ENCODE measurements at places on chromosomes 6 and 20.

- DNase-seq, result no peak
These were observed 90.7 kb upstream of the SIRPA start for GRCh38 chr20:1804554-1804956.

GRCh38 chr6:92023410-92023966 lies 1395.9 kb downstream of the EPHA7 start:
- no peak for DNase-seq

DNA sequence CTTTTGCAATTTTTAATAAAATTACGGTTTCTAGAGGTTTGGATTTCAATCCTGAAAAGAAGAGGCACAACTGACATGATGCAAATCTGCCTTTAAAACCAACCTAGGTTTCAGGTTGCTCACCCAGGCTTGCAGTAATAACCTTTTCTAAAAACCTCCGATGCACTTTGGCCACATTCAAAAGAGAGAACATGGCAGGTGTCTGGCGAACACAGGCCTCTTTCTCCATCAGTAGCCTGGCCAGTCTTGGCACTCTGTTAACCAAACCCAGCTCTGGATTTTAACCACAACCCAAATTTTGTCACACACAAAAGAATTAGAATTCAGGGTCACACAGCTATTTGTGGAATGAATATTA lies 55.8 kb upstream of the MAFB start:
- no peak for DNase-seq

DNA sequence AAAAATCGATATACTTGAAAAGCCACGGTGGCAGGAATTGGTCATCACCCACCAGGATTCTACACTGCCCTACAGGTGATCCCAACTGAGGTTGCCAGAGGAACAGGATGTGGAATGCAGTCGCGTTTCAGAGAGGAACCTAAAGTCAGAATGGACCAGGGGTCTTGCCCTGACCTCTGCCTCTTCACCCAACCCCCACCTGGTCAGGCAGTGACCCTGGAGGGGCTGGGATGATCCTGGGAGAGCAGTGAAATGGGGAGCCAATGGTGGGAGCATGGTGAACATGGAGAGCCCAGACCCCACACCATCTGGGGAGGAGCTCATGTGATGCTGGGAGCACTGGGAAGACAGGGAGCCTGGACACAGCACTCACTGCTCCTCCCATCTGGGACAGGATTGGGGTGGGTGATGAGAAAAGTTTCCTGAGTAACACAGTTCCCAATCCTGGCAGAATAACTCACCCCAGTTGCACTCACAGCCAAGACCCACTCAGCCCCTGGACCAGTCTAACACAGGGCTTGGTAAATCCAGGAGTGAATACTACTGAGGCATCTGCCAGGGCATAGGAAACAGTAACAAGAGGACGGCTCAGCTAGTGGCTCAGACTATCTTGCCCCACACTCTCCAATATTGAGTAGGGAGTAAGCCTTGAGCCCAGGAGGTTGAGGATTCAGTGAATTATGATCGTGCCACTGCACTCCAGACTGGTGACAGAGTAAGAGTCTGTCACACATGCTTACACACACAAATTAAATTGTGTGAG lies 1.7 kb upstream of the ULBP2 start:
- DNase-seq, result no peak

DNA sequence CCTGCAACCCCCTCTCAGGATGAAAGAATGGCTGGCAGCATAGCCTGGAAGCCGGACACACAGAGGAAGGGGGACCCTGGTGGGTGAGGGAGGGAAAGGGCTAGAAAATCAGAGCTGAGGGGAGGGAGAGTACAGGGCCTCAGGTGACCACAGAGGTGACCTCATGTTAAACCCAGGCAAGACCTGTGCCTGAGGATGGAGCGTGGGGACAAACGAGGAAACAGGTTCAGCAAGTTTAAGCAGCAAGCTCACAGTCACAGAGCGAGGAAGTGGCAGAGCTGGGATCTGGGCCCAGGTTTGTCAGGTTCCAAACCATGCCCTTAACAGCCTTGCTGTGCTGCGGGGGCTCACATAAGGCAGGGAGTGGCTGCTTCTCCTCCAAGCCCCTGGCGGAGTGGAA lies 4.0 kb upstream of the BPI start:
- no peak for DNase-seq

DNA sequence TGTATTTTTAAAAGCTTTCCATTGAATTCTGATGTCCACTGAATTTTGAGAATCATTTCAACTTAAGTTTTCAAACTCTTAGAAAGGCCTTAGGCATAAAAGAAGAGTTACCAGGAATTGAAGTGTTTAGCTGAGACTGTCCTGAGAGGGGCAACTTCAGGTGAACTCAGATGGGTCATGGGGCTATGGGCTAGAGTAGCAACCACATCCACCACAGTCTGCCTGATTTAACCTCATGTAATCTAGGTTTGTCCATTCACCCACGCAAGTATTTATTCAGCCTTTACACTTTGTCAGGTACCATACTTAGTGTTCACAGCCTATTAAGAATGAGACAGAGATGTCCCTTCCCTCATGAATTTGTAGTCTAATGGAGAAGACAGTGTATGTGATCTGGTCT lies 501.0 kb downstream of the KIF16B start:
- no peak for DNase-seq

- DNase-seq, result no peak
These were observed 1.3 kb upstream of the PGC start for GRCh38 chr6:41748542-41748941.

DNA sequence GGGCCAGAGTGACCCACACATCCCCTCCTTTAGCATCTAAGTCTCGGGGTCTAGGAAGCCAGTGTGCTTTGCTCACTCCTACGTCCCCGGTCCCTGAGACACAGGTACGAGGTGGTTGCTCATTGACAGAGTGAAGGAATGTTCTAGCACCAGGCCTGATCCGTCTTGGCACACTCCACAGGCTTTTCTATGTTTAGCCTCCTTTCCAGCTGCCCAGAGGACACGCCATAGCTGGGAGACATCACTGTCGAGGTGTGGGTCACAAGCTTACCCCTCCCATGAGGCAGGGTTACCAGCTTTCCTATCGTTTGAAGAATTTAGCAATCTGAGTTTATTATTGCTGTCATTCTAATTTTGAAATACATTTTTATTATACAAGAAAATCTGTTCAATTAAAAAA lies 30.4 kb upstream of the IER3 start:
- no peak for DNase-seq

DNA sequence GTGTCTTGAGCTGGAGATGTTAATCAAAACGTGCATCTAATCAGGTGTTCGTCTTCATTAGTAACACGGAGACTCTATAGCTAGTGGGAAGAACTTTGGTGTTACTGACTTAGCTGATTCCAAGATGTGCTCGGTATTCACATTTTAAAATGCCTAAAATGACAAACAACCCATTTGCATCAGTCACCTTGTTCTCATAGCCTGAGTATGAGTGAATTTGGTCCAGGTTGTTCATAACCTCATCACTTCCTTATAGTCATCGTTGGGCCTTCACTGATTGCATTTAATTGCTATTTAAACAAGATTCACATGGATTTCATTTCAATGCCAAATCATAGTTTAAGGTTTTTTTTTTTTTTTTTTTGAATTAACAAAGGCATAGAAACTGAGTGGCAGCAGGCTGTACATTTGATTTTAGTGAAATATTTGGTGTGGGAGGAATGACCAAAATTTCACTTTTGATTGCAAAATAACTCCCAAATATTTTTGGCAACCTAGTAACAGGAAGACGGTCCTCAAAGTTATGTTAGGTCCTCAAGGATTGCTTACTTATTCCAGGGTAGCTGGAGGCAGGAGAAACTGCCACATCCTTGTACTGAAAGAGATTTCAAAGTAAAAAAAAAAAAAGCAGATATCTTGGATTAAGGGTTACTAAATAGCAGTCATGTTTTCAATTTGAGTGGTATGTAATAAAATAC lies 104.7 kb downstream of the JARID2 start:
- no peak for DNase-seq

- DNase-seq, result no peak
These were observed 66.6 kb upstream of the FAM184A start for GRCh38 chr6:119145111-119145510.

- DNase-seq, result no peak
These were observed 158.7 kb upstream of the RSPO3 start for GRCh38 chr6:126959765-126960164.

DNA sequence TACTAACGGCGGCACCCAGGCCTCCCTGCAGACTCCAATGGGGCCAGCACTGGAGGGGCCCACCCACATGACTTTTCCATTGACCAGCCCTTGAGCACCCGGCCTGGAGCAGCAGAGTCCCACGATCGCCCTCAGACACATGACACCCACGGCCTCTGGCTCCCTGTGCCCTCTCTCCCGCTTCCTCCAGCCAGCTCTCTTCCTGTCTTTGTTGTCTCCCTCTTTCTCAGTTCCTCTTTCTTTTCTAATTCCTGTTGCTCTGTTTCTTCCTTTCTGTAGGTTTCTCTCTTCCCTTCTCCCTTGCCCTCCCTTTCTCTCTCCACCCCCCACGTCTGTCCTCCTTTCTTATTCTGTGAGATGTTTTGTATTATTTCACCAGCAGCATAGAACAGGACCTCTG lies 26.1 kb upstream of the FANCE start:
- no peak for DNase-seq

DNA sequence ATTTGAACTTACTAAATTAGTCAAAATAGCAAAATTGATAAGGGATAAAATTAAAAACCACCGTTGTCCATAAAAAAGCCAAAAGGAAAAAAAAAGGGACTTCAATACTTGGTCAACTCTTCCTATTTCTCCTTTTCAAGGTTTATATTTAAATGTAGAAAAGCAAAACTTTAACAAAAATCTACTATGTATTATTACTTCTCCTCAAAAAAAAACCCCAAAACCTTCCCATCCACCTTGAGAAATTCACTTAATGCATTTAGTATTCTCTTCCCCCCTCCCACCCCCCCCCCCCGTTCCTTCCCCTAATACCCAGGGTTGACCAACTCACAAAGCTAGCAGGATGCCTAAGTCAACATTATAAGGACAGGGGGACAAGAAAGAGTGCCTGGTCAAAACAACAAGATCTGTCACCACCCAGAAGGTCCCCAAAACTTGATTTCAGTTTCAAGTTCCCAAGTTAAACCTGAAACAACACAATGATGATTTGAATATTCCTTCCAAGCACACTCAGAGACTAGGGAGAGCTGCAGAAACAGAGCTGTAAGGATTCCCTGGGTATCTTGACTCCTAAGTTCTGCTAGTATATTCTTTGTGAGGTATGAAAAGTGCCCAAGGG lies 14.6 kb downstream of the GMDS start:
- no peak for DNase-seq

DNA sequence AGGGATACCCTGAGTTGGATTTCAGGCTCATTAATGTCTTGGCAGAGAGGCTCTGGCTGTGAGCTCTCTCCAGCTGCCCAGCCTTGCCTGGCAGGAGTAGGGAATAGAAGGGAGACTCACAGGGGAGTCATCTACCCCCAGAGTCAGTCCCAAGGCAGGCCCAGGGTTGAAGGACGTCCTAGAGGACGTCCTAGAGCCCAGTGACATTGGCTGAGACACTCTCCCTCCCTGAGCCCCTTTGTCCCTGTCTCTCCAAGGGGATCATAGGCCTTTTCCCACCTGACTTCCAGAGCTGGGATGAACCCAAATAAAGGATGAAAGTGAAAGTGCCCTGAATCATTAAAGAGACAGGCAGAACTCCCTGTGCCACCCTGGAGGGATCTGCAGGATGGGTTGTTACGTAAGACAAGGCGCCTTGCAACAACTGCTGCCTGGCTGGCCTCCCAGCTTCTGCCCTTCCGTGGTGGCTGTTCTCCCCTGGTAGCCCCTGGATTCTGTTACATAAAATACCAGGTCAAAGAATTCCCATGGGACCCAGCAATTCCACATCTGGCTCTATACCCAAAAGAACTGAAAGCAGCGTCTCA lies 53.6 kb upstream of the SIRPA start:
- no peak for DNase-seq

- DNase-seq, result no peak
These were observed 84.5 kb upstream of the RIN2 start for GRCh38 chr20:19673575-19673974.

DNA sequence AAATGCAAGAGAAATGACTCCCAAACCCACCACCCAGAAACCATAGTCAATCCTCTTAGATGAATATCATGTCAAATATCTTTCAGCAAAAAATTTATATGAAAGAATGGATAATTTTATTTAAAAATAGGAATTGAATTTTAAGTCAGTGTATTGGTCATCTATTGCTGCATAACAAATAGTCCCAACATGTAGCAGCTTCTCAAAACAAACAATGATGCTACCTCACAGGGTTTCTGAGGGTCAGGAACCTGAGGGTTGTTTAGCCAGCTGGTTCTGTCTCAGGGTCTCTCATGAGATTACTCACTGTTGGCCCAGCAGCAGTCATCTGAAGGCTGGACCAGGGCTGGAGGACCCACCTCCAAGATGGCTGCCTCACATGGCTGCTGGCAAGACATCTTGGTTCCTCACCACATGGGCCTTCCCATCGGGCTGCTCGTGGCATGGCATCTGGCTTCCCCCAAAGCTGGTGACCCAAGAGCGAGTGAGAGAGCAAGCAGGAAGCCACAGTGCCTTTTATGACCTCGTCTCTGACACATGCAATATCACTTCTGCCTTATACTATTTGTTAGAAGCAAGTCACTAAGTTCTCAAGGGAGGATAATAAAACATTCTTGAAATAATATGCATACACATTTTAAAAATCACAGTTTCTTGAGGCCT lies 36.3 kb downstream of the BANF2 start:
- no peak for DNase-seq

DNA sequence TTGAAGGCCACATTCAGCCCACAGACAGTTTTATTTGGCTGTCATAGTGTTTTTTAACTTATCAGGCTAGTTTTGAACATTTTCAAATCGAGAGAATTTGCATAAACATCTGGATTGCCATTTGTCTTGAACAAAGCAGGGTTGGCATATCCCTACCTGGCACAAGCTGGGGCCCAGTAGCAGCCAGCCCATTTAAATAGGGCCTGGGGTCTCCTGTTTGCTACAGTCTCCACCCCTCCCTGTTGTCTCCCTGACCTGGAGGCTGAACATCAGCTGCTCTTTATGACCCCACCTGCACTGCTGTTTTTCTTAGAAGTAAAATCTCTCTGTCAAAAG lies 10.5 kb downstream of the BCAS4 start:
- no peak for DNase-seq

- no peak for DNase-seq
These were observed 130.8 kb downstream of the BTBD9 start for GRCh38 chr6:38508894-38509293.

- DNase-seq, result no peak
These were observed 70.9 kb downstream of the CRYBG1 start for GRCh38 chr6:106431405-106431804.

DNA sequence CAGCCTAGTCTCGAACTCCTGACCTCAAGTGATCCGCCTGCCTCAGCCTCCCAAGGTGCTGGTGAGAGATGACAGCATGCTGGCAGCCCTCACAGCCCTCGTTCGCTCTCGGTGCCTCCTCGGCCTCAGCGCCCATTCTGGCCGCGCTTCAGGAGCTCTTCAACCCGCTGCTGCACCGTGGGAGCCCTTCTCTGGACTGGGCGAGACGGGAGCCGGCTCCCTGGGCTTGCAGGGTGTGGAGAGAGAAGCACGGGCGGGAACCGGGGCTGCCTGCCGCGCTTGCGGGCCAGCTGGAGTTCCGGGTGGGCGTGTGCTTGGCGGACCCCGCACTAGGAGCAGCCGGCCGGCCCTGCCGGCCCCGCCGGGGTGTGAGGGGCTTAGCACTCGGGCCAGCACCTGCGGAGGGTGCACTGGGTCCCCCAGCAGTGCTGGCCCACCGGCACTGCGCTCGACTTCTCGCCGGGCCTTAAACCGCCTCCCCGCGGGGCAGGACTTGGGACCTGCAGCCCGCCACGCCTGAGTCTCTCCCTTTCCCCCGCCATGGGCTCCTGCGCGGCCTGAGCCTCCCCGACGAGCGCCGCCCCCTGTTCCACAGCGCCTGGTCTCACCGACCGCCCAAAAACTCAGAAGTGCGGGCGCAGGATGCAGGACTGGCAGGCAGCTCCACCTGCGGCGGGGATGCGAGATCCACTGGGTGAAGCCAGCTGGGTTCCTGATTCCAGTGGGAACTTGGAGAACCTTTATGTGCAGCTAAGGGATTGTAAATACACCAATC lies 31.5 kb upstream of the RANBP9 start:
- no peak for DNase-seq
